ENCODE measurements at places on chromosomes 6 and 20.

- DNase-seq: no peak
These were observed 235 bp downstream of the MAP7 start for GRCh38 chr6:136550045-136550329.

DNA sequence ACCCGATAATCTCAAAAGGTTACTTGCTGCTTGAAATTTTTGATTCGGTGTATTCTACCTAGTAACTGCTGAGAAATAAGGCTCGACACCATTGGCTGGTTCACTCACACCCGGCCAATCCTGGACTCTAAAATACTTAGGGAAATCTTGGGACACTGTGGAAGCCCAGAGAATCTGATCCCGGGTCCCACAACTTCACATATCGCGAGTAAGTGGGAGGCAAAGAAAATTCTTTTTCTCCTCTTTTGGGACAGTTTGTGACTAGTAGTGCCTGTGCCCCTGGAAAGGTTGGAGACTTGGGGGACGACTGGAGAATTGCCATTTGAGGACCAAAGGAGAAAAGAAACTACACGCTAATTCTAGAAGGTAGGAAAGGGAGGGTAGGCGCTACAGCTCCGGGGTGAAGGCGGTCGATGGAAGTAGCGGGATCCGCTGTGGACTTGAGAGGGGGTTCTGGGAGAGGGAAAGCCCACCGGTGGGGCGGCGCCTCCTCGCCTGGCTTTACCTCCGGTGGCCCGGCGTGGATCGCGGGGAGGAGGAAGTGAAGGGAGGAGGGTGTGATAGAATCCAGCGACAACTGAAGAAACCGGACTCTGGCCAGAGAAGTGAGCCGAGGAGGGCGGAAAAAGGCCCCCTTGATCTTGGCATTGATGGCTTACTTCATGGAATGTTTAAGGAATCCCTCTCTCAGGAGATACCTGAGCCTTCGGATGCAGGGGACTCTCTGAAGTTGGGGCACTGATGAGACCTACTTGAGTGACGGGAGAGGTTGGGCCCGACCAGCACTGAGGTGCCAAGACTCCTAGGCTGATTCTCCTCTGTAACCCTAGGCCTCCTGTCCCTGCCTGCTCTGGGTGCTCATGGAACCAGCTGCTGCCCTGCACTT lies 18.8 kb upstream of the BTN3A3 start:
- peak; percentile 83 for DNase-seq

DNA sequence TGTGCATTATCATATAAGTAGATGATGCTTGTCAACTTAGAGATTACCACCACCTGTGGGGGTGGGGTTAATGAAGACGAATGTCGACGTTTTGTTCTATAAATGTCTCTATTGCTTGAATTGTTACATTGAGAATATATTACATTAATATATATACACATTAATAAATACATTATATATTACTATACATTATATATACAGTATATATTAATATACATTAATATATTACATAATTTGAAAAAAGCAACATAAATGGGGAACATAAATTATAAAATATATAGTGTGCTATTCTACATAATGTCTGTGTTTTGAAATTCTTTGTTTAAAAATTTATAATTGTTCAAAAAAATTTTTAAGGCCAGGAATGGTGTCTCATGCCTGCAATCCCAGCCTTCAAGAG lies 81.1 kb downstream of the ALDH8A1 start:
- no peak for DNase-seq

GRCh38 chr6:113103634-113104361 lies 753.3 kb upstream of the MARCKS start:
- DNase-seq: no peak

DNA sequence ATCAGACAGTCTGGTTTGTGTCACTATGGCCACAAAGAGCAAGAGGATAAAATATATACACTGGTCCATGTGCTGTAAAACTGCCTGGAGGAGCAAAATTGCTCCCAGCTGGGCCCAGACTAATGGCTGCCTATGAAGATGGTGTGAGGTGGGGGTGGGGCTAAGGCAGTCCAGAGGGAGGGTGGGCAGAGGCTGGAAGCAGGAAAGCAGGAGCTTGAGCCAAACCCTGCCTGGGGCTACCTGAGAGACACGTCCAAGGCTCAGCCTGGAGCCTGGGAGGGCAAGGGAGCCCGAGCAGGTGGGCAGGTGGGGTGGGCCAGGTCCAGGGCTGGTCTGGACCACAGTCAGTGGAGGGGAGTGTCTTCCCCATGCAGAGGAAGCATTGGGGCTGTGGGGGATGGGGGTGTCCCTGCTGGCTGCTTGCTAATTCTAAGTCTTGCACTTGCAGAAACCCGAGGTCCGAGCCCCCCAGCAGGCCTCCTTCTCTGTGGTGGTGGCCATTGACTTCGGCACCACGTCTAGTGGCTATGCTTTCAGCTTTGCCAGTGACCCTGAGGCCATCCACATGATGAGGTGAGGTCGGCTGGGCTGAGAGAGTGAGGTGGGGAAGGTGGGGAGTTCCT lies 9.5 kb downstream of the HSPA12B start:
- DNase-seq: no peak

- DNase-seq: no peak
These were observed 17.5 kb downstream of the TRERF1 start for GRCh38 chr6:42434237-42434636.

DNA sequence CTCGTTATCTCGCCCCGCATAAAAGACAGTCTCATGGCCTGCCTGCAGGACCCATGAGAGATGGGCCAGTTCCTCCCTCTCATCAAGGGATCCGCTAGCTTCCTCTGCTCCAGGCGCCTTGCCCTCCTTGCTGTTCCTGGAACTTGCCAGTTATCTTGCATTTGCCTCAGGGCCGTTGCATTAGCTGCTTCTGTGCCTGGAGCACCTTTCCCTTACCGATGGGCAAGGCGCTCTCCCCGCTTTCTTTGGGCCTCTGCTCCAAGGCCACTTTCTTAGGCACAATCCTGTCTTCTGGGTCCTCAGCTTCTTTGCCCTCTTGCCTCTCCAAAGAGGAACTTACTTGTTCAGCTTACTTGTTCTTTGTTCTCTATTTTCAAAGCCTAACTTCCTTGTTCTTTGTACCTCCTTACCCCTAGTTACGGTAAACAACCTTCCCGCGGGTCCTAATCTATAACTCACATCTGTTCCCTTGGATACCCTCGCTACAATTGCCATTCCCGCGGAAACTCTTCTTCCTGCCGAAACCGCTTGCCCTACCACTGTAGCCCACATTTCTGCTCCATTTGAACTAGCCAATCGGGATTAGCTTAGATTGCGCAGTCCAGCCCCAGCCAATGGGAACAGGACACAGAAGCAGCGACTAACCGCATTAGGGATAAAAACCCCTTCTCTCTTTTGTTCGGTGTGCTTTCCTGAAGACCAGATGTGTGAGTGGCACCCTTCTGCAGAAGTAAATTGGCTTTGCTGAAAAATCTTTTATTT lies 887 bp upstream of the NSFL1C start:
- peak; percentile 31 for DNase-seq

- no peak for DNase-seq
These were observed 662 bp downstream of the ZNF343 start for GRCh38 chr20:2507875-2508630.
